ENCODE measurements at places on chromosomes 7 and 10. TPM values are rescaled to one million over a fixed set of nuclear protein-coding genes. Genes with fewer than 3 reads are reported as not detected.

DNA sequence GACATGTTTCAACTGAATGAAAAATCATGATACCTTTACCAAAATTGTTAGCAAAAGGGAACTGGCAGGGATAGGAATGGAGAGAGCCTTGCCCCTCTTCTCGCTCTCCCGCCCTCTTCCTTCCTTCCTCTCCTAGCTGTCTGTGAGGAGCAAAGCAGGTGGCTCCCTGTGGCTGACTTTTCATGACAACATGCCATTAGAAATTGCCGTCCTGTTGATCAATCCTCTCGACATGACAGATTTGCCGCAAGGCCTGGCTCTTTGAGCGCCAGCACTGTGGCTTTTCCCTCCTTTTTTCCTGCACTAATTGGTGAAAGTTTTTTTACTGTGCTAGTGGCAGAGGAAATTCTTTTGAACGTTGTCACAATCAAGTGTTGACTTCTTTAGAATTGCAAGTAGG, 171.1 kb downstream of the TCF7L2 start:
- no peak for DNase-seq

DNA sequence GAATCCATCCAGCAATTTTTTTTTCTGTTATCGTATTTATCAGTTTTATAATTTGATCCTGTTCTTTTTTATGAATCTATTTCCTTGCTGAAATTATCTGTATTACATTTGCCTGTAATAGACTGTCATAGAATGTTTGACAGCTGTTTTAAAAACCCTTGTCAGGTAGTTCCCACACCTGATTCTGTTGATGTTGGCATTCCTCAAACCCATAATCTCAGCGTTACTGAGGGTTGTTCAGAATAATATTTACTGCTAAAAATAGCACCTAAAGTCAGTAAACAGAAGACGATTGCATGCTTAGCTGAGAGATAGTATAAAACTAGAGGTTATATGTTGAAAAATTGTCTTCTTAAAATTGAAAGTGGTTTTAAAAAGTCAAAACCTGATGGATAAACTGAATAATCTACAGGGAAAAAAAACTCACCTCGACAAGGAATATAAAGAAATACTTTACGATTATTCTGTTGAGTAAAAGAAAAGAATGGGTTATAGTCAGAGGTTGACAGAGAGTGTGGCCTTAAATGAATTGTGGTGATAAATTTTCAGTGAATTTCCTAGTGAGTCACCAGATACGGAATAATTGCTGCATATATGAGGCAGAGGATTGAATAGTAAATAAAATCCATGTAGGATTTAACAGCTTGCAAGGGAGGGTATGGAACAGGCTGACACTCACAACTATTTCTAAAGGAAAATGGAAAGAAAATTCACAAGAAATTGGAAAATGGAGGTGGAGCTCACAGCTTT, 824.1 kb upstream of the IGFBP3 start:
- no peak for DNase-seq

TAS2R4 gene
- total RNA-seq, result 3.4 TPM

GRCh38 chr10:84185526-84186175, 8.7 kb upstream of the CDHR1 start:
- no peak for DNase-seq

DNA sequence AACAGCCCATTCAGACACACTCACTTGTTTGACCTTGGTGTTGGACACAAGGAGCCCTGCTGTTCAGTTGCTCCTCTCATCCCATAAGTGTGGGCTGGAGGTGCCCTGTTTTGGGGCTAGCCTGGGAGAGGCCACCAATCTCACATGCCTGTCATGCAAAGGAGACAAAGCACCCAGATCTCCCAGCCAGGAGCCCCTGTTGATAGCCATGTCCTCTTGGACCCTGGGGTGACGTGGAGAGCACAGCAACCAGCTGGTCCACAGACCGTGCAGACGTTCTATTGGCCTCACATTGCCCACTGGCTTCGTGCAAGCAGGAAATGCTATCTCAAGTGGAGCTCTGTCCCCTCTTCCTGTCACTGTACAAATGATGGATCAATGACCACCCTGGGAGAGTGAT, 240.8 kb downstream of the RPS24 start:
- DNase-seq, result no peak

PLPP4 gene
- total RNA-seq, result not detected
